Stimulated activated CD4-positive, alpha-beta T cell treated with anti-CD3 and anti-CD28 coated beads, TNF-alpha, amount 100 ng/mL, for 1 hour (primary cell): ENCODE measurements at places on chromosomes 2 and 18.

DNA sequence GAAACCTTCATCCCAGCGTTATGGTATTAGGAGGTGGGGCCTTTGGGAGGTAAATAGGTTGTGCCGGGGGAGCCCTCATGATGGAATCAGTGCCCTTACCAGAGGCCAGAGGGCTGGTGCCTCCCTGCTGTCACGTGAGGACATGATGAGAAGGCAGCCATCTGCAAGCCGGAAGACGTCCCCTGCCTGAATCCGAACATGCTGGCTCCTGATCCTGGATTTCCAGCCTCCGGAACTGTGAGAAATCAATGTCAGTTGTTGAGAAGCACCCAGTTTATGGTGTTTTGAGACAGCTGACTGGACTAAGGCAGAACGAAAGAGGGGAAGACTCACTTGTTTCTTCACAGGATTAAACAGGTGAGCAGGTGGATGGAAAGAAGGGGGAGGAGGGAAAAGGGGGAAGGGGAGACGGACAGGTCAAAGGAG is 13.0 kb upstream of the KLF11 start:
- DNase-seq: no peak

DNA sequence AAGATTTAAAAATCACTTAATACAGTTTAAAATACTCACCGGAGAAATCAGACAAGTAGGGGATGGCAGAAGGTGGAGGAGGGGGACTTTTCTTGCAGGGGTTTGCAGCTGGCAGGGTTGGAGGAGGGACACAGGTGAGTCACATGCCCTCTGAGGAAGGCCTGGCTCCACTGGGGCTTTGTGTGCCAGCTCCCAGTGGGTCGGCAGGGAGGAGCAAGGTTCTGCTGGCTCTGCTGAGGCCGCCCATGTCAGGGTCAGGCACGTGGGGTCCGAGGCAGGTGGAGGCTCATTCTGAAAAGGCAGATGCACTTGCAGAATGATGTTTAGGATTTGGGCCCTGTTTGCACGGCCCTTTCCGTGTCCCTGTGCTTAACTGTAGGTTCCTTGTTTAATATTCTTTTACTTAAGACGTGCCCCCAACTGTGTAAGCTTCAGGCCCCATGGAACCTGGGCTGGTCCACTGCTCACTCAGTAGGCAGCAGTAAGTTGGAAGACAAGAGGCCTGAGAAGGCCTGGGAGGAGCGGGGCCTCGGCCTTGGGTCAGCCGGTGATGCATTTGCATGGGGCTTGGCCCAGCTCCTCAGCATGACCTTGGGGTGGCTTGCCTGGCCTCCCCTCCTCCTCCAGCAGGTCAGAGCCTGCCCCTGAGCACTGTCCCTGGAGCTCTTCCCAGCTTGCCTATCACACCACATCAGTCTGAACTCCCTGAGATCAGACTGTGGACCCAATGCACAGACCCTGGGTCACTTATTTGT is 141.0 kb downstream of the GLI2 start:
- no peak for DNase-seq

- DNase-seq: no peak
Measured at GRCh38 chr2:34372967-34373366, 773.9 kb upstream of the FAM98A start.

DNA sequence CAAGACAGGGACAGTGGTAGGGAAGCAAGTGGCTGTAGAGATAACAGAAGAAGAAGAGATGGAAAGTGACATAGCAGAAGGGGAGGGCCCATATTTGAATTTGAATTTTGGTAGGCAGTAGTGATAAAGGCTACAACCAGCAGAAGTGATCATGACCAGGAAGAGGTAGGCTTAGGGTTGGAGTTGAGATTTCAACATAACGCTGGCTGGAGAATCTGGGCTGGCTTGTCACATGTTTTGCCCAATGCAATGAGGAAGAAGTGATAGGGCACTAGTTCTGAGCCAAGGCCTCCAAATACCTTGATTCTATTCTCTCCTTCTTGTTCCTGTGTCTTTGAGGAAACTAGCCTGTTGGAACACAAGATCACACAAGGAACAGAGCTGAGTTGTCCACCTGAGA is 69.4 kb downstream of the SCG2 start:
- no peak for DNase-seq

DNA sequence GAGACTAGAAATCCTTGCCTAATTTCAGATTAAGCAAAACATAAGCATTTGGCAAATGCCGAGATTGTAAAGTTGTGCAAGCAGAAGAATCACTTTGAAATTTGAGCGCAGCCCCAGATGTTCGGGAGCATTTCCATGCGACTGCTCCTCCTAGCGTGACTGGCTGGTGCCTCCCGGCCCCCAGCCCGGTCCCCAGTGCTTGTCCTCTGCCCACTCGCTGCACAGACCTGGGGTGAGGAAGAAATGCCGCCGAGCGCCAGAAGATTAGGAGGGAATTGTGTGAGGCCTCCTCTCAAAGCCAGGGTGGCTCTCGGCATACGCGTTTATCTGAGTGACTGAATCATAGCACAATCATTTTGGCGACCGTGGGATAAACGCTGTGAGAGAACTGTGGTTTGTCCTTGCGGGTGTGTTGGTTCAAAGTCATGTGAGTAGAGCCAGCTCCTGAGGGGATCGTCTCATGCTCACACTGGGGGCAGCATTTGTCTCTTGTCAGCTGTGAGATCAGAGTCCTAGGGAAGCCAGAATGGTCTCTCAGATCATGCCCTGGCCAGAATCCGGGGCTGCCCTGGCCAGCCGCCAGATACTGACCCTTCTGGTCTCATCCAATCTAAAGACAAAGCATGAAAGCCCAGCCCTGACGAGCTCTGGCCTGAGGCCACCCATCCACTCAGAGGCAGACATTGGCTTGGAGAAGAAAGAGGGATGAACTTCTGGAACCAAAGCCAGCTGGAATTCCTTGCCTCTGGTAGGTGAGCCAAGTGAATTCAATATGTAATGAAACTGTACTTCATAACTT is 189.3 kb downstream of the SH3RF3 start:
- DNase-seq: no peak

DNA sequence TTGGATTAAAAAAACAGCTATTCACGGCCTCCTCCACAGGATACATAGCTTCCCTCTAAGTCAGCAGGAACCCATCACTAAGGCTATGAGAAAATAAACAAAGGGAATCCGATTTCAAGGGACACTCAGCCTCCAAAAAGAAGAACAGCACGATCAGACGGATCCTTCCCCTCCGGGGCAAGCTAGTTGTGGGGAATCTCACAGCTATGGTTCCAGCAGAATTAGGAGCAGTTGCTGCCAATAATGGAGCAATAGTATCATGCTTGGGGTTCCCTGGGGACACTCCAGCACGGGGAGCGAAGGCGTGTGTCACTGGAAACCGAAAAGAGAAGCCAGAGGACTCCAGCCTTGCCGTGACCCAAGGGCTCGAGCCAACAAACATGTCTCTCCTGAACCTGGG is 163.1 kb downstream of the TTC32 start:
- no peak for DNase-seq

GRCh38 chr2:236196366-236196765 is 28.2 kb upstream of the GBX2 start:
- DNase-seq: no peak

- DNase-seq: no peak
Measured at GRCh38 chr2:30164131-30164925, 17.5 kb downstream of the YPEL5 start.

DNA sequence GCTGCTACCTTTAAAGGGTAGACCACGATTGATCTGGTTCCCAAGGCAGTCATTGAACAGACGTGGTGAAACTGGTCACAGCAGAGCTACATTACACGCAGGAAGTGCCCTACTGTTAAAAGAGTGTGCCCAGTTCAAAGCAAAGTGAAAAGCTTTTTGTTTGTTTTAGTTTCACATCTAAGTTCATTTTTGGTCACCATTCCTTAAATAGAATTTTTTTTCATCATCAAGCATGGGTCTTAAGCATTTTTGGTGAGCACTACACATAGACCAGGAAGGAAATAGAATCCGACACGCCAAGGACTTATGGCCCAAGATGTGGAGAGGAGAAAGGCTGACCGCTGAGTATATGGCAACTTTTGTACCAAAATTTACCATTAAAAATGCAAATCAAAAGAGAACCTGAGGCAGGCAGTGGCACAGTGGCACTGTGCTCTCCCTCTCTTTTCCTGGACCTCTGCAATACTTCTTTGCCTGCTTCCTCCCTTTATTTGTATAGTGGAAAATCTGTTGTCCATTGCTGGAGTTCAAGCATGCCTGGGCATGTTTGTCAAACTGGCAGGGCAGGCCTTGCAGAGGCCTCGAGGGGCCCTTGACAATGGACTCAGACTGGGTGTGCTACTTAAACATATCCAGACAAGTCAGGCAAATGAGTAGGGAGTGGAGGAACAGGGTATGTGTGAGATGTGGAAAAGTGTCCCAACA is 42.6 kb upstream of the HNRNPA3 start:
- no peak for DNase-seq

DNA sequence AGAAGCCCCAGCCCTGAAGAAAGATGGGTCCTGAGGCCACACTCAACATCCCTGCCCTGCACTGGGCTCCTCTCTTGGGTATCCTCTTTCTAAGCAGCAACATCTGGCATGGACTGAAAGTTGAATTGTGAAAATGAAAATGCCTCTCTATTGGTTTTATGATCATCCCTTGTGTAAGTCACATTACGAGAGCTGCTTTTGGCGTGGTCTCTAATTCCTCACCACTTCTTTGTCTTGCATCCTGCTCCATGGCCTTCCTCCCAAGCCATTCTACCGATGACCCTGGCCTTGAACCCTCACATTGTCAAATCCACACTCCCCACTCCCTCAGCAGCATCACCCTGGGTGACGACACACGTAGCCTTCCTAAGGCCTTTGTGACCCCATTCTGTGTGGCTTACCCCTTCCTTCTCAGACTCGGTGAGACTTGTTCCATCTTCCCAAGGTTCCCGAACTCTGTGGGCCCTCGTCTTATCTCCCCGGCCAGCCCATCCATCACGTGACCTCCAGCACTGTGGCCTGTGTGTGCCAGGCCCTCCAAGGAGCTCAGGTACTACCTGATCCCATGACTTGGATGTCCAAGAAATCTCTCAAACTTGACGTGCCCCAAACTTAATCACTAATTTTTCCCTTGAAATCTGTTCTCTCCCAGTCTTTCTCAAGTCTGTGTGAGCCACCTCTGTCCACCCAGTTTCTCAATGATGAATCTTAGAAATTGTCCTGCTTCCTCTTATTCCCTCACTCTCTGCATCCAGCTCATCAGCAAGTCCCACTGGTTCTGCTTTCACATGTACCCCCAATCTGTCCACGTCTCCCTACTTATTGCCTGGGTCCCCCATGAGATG is 194.7 kb upstream of the HS6ST1 start:
- no peak for DNase-seq

- no peak for DNase-seq
Measured at GRCh38 chr2:140841141-140841540, 1289.7 kb downstream of the LRP1B start.

DNA sequence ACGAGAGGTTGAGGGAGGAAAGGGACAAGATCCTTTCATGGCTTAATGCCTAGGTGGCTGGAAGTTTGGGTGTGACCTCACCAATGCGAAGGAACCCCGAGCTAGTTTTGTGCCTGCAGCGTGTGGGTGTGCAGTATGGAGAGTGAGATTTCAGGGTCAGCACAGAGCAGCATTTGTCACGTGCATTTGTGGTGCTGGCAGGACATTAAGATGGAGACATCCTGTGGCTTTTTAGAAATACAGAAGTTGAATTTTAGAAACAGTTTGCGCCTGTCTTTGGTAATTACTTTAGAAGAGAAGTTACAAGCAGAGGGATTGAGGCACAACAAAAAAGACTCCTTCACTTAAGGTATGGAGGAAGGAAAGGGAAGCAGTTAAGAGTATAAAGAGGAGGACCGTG is 258.2 kb upstream of the THUMPD2 start:
- DNase-seq: no peak

DNA sequence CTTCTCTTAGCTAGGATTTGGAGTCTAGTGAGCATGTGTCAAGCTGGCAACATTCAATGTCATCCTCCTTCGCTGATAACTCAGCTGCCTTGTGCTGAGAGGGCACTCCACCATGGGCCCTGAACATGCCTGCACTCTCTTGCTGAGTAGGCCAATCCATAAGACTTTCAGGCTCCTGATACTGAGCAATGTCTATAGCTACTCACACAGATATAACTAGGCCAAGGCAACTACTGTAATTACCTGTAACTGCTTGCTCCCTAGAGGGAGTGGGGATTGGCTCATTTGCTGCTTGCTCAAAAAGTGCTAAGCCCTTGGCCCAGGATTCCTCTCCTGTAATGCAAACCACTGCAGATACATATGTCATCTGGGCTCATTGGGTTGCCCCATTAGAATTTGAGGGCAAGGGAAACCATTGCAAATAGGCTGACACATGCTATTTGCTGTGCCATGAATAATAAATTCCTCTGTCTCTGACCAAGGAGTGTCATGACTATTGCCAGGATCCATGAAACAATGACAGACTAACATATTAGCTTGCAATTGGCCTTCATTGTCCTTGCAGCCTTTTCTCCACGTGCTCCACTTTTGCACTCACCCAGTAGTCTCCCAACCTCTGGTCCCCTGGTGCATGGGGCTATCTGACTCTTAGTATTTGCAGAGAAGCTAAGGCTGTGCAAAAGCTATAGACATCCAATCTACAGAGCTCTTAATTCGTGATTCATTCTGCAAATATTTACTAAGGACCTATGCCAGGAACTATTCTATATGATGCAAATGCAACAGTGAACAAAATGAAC is 36.9 kb upstream of the BMPR2 start:
- no peak for DNase-seq

- no peak for DNase-seq
Measured at GRCh38 chr2:192072261-192072660, 122.5 kb downstream of the TMEFF2 start.

GRCh38 chr2:22947741-22948140 is 437.2 kb upstream of the KLHL29 start:
- no peak for DNase-seq

GRCh38 chr2:136131961-136132824 is 14.2 kb upstream of the CXCR4 start:
- no peak for DNase-seq

GRCh38 chr2:163475815-163476214 is 260.0 kb downstream of the FIGN start:
- DNase-seq: no peak

DNA sequence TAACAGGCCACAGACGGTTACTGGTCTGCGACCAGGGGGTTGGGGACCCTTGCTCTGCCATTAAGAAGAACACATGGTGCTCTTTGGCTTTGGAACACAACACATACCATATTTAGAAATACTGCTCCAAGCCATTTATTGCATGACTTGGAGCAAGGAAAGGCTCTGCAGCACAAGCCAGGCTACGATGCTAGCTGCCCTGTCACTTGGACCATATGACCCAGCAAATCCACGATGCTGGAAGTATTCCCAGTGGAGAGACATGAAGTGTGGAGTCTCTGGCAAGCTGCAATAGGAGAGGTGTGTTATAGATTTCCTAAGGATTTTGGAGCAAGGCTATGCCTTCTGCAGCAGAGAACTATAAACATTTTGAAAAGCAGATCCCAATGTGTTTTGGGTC is 171.2 kb downstream of the HAUS1 start:
- DNase-seq: no peak

- no peak for DNase-seq
Measured at GRCh38 chr2:69619725-69620124, 23.8 kb downstream of the AAK1 start.
